LNCaP clone FGC (cell line): ENCODE measurements at places on chromosomes 11 and 22.

DNA sequence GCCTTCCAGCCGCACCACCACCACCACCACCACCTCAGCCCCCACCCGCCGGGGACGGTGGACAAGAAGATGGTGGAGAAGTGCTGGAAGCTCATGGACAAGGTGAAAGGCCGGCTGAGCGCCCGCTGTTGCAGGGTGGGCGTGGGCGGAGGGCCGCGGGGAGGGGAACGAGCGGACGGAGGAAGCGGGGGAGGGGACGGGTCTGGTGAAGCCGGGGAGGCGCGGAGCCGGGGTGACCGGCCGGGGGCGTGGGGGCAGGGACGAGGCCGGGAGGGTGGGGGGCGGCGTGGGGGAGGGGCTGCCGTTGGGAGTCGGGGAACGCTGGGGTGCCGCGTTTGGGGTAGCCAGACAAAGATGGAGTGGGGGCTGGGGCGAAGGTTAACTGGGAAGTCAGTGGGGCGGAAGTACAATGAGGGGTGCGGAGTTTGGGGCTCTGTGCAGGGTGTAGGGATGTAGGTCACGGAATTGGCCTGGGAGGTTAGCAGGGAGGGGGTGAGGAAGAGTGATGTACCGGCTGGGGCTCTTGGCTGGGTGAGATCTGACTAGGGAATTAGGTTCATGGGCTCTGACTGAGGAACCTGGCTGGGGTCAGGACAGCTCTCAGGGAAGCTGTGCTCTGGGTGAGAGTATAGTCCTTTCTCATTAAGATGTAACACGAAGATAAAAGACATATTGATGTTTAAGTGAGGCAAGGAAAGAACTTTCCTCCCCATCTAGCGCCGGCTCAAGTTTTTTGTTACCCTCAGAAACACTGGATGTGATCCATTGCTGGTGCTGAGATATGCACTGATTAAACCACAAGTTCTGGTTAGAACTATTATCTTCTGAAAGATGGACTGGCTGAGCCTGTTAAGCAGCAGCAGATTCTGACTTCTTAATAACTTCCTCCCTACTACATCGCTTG is 624 bp downstream of the CBL start:
- DNase-seq = no peak

DNA sequence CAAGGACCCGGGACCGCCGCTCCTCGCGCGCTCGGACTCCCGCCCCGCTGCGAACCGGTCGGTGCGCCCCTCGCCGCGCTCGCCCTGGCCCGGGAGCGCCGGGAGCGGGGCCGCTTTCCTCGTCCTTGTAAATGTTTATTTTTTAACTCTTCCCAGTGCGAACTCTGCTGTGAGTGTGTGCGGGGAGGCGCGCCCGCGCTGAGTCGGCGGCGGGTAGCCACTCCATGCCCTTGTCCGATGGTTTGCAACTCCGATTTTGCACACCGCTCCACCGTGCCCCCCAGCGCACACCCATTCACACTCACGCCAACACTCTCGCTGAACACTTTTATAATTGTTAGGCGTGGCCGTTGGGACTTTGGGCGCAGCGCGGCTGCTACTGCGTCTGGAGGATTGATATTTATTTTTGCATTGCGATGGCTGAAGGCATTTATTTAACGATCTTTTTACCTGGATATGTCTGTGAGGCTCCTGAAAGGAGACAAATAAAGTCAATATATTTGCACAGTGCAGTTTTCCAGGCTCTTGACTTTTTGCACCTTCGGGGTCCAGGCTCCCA is 1.0 kb downstream of the C11orf96 start:
- DNase-seq = no peak

- DNase-seq = no peak
Measured at GRCh38 chr11:10666556-10667520, 26.7 kb downstream of the IRAG1 start.

GRCh38 chr11:408154-409007 is 6.4 kb downstream of the SIGIRR start:
- no peak for DNase-seq

- DNase-seq = no peak
Measured at GRCh38 chr11:465896-466530, 15.9 kb downstream of the PTDSS2 start.

- DNase-seq = no peak
Measured at GRCh38 chr11:124766156-124766555, 4.1 kb upstream of the ESAM start.

GRCh38 chr11:92857407-92857806 is 112.0 kb upstream of the MTNR1B start:
- no peak for DNase-seq

- no peak for DNase-seq
Measured at GRCh38 chr11:72912253-72912652, 98.0 kb downstream of the ATG16L2 start.

DNA sequence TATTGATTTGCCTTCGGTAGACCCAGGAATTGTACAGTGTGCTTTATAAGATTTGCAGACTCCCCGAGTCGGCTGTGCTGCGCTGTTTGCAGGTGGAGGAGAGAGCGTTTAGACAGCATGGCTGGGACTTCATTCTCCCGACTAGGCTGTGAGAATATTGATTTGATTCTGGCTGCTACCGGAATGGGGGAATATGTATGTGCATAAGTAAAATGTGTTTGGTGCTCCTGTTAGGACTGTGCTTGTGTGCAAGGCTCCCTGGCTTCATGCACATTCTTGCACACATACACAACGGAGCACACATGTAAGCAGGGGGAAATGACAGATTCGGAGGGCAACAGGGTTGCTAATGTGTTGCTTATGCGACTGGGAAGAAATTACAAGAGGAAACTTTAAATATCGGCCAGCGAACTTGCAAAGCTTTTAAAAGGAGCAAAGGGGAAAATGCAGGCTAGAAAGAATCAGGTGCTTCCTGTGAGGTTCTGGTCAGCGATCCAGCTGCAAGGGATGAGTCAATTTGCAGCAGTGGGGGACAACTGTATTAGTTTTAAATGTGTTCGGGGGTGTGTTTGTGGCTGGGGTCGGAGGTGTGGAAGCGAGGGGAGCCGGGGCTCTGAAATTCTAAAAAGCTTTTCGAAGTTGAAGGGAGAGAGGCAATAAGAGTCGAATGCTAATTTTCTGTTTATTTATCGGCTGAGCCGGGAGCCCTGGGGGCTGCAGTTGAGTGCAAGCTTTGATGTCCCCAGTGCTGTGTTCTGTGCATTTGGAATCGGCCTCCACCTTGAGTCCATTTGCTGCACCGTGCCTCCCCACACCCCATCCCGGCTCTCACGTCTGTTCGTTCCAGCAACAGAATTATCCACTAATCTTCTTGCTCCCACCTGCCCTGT is 731 bp downstream of the NTM start:
- no peak for DNase-seq

DNA sequence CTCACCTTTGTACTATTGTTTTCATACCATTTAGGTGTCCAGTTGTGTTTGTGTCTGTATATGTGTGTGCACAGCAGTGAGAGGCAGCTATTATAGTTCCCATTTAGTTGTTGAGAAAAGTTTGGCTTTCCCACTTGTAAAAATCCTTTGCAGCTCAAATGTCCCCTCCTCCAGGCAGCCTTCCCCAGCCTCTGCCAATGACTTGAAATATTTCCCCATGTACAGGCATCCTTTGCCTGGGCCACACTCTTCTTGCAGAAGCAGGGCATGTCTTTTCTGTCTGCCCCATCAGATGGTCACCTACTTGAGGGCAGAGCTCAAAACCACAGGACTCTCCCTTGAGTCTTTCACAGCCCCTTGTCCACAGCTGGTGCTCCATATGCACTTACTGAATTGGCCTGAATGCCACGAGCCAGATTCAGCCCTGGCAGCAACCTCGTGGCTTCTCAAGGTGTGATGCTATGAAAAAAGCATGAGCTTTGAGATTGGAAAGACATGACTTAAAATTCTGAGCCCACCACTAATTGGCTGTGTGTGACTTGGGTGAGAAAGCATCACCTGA is 39.3 kb downstream of the MYEOV start:
- DNase-seq = no peak

DNA sequence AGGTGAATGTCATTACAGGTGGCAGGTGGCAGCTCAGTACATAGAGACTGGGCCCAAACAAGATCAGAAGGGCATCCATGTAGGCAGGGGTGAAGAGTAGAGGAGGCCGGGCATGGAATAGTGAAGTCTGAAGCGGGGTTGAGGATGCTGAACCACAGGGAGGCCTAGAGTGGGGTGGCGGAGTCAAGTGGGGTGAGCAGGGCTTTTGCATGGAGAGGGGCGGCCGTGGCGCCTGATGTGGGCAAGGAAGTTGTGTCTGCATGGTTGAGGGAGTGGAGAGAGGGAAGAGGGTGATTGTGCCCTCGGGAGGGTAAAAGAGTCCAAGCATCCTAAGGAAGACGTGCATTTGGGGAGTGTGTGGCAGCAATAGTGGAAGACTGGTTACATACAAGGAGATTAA is 14.4 kb downstream of the DDB2 start:
- no peak for DNase-seq

DNA sequence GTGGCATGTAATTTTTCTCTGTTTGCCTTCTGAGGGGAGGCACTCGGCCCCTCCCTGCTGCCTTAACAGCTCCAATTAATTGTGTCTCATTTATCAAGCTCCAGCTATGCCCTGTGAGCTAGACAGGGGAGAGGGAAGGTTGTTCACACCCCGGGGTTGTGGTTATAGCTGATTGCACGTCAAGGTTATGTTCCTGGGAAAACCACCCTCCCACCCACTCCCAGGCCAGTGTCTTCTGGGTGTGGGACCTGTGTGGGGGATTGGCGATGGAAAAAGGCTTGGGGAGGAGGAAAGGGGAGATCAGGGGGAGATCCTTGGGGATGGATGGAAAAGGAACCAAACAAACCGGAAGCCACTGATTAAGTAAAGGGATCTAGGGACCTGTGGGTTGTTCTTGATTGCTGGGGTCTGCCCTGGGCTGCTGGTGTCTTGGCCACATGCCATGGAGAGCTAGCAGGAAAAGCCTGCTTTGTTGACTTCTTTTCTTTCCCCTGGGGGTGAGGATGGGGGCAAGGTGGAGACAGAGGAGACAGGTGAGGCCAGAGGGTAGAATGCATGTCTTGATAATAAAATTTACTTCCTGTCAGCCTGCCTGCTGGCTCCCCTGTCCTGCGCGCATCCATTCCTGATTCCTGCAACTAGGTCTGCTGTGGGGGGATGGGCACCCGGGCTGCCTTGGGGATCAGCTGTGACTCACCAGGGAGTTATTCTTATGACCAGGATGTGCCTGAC is 13.5 kb upstream of the SORL1-AS1 start:
- DNase-seq = peak; percentile 87

GRCh38 chr11:117010808-117011540 is 87.3 kb downstream of the SIK3 start:
- DNase-seq = no peak

DNA sequence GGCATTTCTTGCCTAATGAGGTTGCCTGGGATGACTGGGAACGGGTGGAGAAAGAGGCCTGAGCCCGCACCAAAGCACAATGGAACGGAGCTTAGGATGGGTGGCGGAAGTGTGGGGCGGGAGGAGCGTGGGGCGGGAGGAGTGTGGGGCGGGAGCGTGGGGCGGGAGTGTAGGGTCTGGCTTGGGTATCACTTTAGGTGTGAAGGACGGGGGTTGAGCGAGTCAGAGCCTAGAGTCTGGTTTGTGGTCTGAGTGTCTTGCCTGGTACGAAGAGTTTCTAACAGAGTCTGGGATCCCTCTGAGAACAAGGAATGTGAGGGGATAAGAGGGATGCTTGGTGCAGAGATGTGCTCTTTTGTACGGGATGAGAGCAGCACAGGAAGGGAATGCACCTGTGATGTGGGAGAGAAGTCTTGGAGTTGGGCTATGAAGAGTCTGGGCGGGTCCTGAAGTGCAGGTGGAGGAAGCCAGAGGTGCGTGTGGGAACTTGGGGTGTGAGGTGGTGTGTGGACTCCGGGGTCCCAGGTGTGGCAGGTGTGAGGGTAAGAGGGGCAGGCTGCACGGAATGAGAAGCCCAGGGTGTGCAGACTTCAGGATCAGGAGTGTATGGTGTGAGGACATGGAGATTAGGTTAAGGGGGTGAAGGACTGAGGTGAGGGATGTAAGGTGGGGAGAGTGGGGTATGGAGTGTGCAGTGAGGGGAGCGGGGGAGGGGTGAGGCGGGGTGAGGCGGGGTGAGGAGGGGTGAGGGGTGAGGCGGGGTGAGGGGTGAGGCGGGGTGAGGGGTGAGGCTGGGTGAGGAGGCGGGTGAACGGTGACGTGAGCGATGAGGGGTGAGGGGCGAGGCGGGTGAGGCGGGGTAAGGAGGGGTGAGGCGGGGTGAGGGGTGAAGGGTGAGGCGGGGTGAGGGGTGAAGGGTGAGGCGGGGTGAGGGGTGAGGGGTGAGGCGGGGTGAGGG is 1.0 kb downstream of the SYCE3 start:
- no peak for DNase-seq

DNA sequence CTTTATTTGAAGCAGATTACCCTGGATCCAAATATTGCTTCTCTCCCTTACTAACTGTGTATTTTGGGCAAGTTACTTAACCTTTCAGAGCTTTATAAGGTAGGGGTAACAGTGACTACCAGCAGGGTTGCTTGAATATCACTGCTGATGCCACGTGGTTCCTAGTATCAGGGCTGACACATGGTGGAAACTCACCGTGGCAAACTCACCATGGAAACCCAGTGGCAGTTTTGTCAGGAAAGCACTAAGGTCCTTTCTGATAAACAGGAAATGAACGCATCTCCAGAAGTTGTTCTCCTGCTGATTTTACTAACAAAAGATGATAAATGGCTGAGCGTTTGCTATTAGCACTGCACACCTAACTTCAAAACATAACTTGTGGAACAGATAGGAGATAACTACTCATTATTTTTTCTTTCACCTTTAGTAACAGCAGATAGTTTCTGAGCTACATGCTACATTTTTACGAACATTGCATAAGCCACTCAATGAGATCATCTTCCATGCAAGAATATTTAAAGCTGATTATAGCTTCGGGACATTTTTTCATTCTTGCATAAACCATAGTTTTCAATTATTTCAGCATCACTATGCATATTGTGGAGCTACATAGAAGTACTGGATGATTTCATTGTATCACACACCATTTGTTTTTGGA is 59.7 kb upstream of the RAG2 start:
- DNase-seq = no peak

- DNase-seq = no peak
Measured at GRCh38 chr11:134578807-134579723, 167.0 kb upstream of the B3GAT1 start.

GRCh38 chr22:42493393-42493792 is 26.2 kb downstream of the RRP7A start:
- no peak for DNase-seq

DNA sequence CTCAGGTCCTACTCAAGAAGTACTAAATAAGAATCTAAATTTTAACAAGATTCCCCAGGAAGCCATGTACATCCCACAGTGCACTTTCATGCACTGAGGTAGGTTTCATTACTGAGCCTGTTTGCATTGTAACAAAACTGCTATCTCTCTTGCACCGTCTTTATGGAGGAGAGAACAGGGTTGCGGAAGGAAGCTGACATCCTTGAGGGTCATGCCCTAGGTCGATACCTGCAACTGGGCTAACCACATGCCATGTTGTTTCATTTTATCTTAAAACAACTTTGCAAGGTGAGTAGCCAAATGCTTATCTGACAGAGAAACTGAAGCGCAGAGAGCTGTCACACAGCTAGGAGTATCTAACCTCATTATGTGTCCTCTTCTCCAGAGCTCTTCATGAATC is 656.3 kb upstream of the TENM4 start:
- no peak for DNase-seq
